ENCODE measurements at places on chromosomes 13 and 19.

GRCh38 chr19:51552996-51553725 is 17.9 kb upstream of the ZNF175 start:
- DNase-seq, result peak; percentile 16

DNA sequence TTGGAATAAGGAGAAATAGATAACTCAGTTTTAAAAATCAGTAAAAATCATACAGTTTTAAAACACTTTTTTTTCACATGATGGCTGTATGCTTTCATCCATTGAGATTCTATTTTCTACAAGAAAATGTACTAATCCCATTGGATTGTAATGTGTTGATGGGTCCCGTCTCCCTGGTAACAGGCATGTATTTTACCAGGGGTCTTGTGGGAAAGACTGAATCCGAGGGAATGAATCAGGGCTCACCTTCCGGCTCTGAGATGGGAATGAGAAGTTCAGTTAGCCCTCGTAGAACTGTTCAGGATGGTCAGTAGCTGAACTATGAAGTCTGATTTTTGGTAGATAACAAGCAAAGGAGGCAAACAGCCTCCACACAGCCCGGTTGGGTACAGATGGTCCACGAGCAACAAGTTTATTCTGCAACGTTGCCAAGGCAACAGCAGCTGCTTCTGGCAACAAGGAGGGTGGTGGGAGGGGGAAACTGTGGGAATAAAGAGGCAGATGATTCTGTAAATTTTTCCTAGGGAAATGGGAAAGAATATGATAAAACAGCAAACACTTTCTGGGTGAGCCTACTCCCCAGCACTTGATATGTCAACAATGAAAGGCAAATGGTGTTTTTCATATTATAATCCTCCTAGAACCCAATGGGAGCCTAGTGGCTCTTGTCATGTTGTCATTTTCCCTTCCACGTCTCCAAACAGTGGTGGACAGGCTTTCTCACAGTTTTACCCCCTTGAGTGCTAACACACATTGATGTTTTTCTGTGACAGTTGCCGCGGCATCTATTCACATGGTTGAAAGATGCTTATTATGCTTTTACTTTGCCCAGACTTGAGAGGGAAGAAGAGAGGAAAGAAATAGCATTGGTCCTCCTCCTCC is 12.4 kb upstream of the SIAH3 start:
- DNase-seq, result no peak

DNA sequence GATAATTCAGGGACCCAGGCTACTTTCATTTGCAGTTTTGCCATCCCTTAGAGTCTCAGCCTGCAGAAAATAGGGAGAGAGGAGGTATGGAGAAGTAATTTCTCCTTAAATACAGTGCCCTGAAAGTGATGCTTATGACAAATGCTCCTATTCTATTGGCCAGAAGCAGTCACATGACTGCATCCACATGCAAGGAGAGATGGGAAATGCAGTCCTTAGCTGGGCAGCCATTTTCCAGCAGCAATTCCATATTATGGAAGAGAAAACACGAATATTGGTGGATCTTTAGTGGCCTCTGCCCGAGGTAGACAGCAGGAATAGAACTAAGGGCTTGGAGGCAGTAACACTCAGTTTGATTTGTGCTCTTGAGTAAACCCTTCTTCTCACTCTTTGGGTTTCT is 39.4 kb downstream of the VAV1 start:
- no peak for DNase-seq

DNA sequence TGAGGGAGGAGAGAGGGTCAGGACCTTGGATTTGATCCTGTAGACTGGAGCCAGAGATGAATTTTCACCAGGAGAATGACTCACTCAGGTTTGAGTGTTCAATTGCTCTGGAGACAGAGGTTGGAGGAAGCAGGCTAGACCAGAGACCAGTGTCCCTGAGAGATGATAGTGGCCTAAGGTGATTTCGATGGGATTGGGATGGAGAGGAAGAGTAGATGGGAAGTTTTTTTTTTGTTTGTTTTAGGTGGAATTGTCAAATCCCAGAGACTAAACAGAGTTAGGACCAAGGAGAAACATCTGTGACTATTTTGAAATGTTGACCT is 2.3 kb downstream of the CEBPG start:
- no peak for DNase-seq

GRCh38 chr13:72174549-72174948 is 307.5 kb upstream of the DACH1 start:
- DNase-seq, result no peak

DNA sequence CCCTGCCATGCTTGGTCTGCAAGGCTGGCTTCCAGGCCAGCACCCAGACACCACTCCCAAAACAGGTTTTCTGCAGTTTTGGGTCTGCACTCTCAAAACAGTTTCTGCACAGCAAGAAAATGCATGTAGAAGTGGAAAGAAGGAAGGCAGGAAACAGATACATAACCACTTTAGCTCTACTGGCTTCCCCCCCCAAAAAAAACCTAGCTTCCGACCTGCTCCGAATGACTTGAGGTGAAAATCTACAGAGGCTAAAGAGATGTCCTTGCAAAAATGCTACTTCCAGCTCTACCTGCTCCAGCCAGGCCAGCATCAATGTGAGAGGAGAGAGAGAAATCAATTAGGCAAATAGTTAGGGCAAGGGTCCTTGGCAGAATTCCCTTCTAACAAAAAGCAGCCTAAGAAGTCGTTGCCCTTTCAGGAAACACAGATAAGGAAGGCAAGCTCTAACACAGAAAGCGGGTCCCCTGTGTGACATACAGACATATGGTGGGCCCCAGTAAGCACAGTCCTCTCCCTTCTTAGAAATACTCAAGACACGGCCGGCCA is 3.4 kb downstream of the C19orf12 start:
- DNase-seq, result no peak

DNA sequence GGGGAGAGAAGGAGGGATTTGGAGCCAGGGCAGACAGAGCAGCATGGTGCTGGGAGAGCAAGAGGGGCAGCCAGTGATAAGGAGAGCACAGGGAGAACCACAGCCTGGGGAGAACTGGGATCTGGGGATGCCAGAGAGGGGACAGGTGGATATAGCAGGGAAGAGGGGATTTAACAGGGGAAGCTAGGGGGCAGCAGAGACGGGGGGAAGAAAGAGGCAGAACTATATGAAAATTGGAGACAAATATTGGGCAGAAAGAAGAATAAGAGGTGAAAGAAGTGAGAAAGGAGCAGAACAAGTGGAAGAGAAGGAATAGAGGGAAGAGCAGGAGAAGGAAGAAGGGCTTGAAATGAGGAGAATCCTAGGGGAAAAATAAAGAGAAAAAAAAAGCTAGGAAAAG is 6.5 kb upstream of the ZNF528 start:
- DNase-seq, result no peak

- DNase-seq, result no peak
Measured at GRCh38 chr19:51754109-51754508, 2.4 kb upstream of the FPR1 start.

GRCh38 chr19:58561373-58562121 is 3.1 kb upstream of the UBE2M start:
- DNase-seq, result no peak

DNA sequence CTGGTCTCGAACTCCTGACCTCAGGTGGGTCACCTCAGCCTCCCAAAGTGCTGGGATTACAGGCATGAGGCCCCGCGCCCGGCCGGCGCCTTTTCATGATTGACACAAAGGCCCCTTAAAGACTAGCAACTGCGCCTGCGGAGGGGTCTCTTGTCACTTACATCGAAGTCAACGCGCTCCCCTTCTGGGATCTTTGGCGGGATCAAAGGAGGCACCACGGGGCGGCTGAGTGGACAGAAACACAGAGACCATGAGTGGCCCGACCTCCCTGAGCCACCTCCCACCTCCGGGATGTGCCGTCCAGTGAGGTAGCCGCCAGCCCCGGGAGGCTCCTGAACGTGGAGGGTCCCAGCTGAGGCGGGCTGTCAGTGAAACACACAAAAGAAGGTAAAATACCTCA is 7.3 kb downstream of the TNNT1 start:
- no peak for DNase-seq

DNA sequence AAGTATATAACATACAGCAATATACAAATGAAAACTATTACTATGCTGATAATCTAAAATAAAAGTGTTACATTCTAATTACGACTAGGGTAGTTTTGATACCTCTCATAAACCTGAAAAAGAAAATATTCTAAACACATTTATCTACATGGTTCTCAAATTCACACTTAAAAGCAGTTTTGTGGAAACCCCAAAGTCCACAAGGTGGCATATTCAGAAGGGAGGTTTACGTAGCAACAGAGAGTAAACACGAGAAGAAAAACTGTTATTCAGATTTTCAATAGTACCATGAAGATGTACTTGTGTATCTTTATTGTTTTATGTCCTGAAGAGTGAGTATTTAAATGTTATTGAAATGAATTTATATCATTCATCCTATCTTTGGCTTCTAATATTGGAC is 275.9 kb upstream of the KLHL1 start:
- no peak for DNase-seq

DNA sequence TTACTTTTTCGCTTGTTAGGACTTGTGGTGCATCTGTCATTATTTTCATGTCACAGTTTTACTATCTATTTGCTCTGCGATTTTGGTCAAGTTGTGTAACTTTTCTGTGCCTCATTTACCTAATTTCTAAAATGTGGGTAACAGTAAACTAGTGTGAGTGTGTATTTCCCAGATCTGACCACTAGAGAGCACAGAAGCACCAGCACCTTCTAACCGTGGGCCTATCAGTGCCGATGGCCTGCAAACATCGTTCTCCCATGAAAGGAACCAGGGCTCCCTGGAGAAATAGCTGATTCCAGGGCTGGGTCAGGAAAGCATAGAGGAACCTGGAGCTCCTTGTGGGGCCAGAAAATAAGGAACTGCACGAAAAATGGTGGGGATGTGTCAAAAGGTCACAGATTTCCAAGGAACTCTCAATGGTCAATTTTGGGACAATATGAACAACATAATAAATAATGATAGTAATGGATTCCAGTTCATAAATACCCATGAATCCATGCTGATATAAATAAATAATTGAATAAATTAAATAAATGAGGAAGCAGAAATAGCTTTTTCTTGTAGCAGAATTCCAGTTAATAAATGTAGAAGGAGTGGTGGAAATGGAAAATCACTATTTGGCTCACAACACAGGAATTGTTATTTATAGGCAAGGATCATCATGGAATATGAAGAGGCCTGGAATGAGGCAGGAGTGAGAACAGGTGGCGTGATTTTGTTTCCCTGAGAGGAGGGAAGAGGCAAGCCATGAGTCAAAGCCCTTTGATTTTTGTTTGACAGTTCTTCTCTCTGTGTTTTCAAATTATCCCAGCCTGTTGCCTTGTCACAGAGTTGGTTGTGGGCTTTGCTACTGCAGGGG is 31.1 kb downstream of the CEACAM8 start:
- DNase-seq, result no peak

- no peak for DNase-seq
Measured at GRCh38 chr19:55552206-55552605, 6.9 kb upstream of the SBK3 start.

GRCh38 chr13:96499656-96500055 is 409.7 kb downstream of the HS6ST3 start:
- no peak for DNase-seq

DNA sequence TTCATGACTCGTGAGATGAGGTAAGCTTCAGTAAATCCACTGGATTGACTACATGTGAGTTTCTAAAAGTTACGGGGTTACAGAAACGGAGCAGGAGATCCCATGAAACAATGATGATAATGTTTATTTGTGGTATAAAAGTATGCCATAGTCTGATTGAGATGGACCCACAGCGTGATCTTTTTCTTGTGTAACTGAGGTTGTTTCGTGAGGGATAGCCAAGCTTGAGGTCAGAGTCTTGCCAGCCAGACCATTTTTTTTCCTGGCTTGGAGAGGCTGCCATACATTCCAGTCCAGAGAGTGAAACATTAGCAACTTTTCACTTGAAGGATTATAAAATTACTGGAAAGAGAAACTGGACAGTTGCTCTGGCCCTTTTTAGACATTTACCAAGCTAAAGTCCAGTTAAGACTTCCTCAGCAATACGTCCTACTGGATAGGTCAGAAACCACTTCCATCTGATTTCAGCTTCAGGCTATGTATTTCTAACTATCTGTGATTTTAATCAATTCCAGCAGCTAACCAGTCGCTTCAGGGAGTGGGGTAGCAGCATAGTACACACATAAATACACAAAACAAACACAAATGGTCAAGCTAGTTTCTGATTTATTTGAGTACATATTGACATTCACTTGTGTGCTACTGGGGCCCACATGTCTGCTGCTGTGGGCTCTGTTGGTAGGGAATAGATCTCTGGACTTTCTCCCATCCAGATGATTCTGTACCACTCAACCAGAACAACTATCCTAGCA is 194.6 kb downstream of the POSTN start:
- DNase-seq, result no peak

DNA sequence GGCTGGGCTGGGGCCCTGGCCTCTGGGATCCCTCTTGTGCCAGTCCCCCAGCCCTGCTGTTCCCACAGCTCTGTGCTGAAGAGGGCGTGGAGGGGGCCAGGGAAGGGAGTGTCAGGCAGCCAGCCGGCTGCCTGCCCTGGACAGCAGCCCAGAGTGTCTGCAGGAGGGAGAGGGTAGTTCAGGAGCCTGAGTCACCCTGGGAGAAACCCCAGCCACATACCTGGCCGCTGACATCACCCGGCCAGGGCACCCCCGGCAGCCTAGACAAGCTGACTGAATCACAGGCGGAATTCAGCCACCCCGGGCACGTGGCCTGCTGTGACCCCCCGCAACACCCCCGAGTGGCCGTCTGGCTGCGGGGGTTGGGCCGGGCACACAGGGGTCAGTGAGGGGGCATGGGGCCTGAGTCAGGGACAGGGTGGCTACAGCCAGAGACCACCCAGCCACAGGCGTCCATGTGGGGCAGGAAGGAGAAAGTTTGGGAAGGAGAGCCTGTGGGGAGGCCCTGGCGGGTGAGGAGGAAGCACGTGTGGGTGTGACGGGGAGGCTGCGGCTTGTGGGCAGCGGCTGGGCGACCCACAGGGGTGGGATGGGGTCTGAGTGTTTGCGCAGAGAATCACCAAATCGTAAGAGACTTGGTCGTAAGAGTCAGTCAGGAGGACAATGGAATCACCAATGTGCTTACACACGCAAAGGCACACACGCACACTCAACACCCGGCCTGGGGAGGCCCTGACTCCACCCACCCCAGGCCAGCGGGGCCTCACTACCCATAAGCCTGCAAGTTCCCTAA is 11.9 kb upstream of the FOSB start:
- DNase-seq, result peak; percentile 23

DNA sequence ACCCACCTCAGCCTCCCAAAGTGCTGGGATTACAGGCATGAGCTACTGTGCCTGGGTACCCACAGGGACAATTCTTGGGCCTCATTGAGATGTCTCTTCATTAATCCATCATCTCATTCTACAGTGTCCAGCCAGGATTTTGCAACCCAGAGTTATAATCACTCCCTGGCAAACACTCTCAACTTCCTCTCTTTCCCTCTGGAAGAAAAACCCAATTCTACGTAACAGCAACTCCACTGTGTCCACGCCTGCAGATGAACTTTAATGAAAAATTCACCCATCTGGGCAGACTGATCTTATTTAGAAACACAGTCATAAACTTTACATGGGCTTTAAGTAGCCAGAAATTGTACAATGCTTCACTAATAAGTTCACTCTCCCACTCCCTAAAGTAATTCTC is 90.1 kb upstream of the ABCC4 start:
- DNase-seq, result no peak

- no peak for DNase-seq
Measured at GRCh38 chr13:82036602-82037001, 1695.7 kb upstream of the SPRY2 start.

Data from C1 segment of cervical spinal cord (tissue), 14 donors.